ENCODE measurements at places on chromosomes 3 and 15. TPM values are rescaled to one million over a fixed set of nuclear protein-coding genes. Genes with fewer than 3 reads are reported as not detected.

MOBP gene
- total RNA-seq, result 0.19 TPM

B3GNT5 gene
- total RNA-seq, result 28.3 TPM

SPSB4 gene
- not detected for total RNA-seq

VPS13C gene
- total RNA-seq, result 107 TPM

MAP1A gene
- total RNA-seq, result 0.65 TPM

ARID3B gene
- total RNA-seq, result 4.9 TPM

TUBGCP5 gene
- total RNA-seq, result 21.2 TPM

GHSR gene
- not detected for total RNA-seq

XCR1 gene
- not detected for total RNA-seq

CIDEC gene
- not detected for total RNA-seq

RTP1 gene
- not detected for total RNA-seq

DNAH1 gene
- total RNA-seq, result 8.5 TPM

ALDH1A3 gene
- total RNA-seq, result 38.6 TPM

KLHL40 gene
- not detected for total RNA-seq

TMCC1 gene
- 27.1 TPM for total RNA-seq

APBA2 gene
- 19.0 TPM for total RNA-seq

CNTN3 gene
- total RNA-seq, result under 0.01 TPM

IMPG2 gene
- 0.98 TPM for total RNA-seq

IQCB1 gene
- 15.3 TPM for total RNA-seq

PLSCR5 gene
- total RNA-seq, result not detected

ZNF660 gene
- 1.4 TPM for total RNA-seq

GABRB3 gene
- not detected for total RNA-seq

GMPS gene
- 41.5 TPM for total RNA-seq

TICRR gene
- 6.2 TPM for total RNA-seq

EXD1 gene
- not detected for total RNA-seq

NAALADL2 gene
- 2.9 TPM for total RNA-seq

TP63 gene
- total RNA-seq, result not detected

Measured in vein endothelial cell (primary cell).